Naive thymus-derived CD4-positive, alpha-beta T cell (primary cell): ENCODE measurements at places on chromosomes 13 and 19. TPM values are rescaled to one million over a fixed set of nuclear protein-coding genes. Genes with fewer than 3 reads are reported as not detected.

- DNase-seq, result no peak
These were observed 375.1 kb downstream of the KLF5 start for GRCh38 chr13:73433890-73434289.

DNA sequence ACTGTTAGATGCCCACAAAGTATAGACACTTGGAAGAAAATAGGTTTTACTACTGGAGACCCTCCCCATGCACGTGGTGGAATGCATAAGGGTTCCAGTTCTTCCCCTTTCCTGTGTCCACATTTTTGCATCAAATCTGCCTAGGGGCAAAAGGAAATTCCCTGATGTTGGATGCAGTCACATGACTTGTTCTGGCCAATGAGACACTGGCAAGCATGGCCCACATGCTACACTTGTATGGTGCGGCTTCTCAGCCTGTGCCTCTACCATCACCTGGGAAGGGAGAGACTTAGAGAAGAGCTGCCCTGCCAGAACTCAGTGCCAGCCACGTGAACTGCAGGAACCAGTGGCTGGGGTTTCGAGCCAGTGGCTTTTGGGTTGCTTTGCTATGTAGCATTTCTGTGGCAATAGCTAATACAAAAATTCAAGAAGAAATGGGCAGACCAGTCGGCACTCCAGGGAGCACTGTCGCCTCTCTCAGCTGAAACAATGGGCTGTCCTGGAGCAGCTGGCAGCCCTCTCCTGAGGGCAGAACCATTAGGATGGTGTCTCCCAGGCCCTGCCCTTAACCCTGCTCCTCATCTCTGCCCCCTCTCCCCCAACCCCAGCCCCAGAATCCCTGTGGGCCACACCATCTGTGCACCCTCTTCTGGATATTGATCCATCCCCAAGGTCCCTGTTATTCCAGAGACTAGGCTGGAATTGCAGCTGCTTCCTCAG, 634.0 kb downstream of the UQCRFS1 start:
- DNase-seq, result no peak

DNA sequence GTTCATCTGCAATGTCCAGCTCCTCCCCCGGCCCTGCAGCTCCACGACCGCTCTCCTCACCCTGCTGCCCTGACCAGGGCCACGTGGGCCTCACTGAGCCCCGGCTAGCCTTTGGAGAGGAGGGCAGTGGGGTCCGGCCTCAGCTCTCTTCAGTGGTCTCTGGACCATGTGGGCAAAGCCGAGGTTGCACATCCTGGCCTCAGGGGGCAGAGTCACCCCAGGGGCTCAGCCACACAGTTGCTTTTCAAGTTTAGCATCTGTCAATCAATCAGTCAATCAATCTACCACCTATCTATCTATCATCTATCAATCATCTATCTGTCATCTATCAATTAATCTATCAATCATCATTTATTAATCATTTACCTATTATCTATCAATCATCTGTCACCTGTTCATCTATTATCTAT, 3.0 kb upstream of the DIRAS1 start:
- DNase-seq, result no peak

GRCh38 chr13:26062853-26063444, 11.1 kb upstream of the SHISA2 start:
- DNase-seq, result peak; percentile 30

GRCh38 chr13:34627509-34628208, 314.4 kb upstream of the NBEA start:
- no peak for DNase-seq

DNA sequence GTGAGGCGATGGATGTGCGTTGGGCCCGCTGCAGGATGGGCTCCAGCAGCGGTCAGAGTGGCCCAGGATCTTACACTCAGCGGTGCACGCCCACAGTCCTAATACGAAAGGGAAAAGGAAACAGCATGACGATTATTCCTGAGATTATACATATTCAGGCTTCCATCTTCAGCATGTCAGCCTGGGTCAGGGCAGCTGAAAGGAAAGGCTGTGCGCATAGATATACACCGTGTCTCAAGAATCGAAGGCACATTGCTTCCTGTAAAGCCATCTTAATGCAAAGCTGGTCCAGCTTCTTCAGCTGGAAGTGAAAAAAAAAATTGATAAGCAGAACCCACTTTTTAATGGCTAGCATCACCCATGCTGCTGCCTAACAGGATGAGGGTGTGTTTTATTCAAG, 3.6 kb downstream of the PCDH8 start:
- no peak for DNase-seq

DNA sequence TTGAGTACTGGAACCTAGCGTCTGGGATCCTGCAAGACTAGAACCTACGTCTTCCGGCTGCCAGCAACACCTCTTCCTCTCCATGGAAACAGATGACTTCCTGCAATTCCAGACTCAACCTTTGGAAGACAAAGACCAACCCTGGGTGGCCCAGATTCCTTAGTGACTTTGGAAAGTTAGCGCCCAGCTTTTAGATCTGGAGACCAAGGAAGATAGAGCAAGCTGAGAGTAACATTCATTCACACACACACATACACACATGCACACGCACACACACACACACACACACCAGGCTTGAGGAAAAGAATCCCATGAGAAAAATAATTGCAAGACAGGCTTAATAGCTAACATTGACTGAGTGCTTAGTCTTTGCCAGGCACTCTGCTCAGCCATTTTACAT, 788.9 kb downstream of the UQCRFS1 start:
- no peak for DNase-seq

GRCh38 chr13:95445131-95445530, 107.4 kb upstream of the CLDN10 start:
- DNase-seq, result no peak

GRCh38 chr13:112774829-112775565, 85.2 kb downstream of the ATP11A start:
- no peak for DNase-seq

The TEKTIP1 gene
- total RNA-seq, result 11.5 TPM

GRCh38 chr13:18962168-18962734, 219.4 kb downstream of the TUBA3C start:
- DNase-seq, result no peak

The CADM4 gene
- 0.35 TPM for total RNA-seq

The NOP53 gene
- total RNA-seq, result 1,038 TPM

The IZUMO2 gene
- total RNA-seq, result not detected

DNA sequence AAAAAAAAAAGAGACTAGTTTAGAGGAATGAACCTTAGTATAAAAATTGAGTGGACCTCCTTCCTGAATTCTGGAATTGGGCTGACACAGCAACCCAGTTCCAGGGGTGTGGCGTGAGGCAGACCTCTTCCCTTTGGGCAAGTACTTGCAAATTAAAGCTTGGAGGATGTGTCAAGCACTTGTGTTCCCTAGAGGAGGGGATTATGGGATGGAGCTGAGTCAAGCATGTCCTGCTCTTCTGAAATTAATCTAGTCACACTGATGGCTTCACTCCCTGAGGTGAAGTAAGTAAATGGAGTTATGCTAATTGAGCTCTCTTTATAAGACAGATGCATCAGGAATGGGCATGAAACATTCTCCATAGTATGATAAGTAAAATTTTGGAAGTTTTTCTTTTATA, 107.7 kb upstream of the HTR2A start:
- no peak for DNase-seq

- no peak for DNase-seq
These were observed 4.7 kb upstream of the ZNF428 start for GRCh38 chr19:43623889-43624670.

DNA sequence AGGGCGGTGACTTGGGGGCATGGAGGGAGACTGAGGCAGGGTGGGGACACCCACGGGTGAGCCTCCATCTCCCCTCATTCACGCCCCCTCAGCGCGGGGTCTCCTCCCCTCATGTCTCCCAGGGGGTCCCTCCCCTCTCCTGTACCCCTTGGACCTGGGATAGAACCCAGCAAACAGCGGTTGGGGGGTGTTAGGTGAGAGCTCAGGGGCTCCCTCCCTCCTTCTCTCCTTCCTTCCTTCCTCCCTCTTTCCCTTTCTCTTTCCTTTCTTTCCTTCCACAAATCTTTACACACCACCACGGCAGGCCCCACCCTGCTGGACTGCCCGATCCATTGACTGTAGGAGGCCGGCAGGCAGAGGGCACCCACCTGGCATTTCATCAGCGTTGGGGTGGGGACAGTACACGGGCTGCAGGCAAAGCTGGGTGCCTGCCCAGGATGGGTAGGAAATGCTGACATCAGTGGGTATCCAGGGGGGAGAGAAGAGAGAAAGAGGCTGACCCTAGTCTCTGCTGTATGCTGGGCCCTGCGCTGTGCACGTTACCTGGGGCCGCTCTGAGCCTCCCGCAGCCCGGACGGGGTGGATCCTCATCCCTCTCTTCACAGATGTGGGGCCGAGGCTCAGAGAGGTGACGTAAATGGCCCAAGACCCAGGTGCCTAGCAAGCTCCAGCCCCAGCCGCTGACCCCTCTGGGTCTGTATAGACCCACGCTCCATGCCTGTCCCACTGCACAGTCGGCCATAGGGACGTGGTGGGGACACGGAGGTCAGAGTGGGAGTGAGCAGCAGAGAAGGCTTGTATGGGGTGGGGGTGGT, 3.5 kb downstream of the SSC5D start:
- no peak for DNase-seq

DNA sequence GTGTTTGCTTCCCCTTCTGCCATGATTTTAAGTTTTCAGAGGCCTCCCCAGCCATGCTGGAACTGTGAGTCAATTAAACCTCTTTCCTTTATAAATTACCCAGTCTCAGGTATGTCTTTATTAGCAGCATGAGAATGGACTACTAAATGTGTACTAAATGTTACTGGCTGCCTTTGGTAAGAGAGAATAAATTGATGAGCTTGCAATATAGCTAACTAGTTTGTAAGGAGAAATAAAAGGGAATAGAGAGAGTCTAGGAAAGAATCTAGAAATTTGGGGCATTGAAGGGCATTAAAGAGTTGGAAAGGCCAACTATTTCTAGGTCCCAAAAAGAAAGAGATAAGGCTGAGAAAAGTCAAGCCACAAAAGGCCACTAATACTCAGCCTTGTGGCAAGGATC, 5.5 kb upstream of the SOHLH2 start:
- no peak for DNase-seq
